ENCODE measurements at places on chromosomes 13 and 19. TPM values are rescaled to one million over a fixed set of nuclear protein-coding genes. Genes with fewer than 3 reads are reported as not detected.

- DNase-seq = no peak
Measured at GRCh38 chr19:42353341-42354015, 28.0 kb downstream of the MEGF8 start.

The ZNF723 gene
- total RNA-seq = not detected

DNA sequence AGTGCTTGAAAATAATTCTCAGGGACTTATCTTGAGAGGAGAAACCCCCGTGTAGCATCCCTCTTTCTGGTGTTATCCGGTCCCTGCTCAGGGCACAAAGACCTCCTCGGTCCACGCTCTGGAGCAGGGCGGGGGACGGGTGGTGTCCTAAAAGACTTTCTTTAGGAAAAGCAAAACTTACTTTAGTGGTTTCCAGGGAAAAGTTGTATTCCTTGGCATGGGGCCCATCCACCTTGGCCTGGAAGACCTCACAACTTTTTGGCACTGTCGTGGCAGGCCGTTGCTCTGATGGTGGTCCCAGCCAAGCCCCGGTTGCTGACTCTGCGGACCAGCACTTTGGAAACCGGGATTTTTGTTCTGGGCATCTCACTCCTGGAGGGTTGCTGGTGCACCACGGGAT, 2.7 kb downstream of the AMER2 start:
- no peak for DNase-seq

DNA sequence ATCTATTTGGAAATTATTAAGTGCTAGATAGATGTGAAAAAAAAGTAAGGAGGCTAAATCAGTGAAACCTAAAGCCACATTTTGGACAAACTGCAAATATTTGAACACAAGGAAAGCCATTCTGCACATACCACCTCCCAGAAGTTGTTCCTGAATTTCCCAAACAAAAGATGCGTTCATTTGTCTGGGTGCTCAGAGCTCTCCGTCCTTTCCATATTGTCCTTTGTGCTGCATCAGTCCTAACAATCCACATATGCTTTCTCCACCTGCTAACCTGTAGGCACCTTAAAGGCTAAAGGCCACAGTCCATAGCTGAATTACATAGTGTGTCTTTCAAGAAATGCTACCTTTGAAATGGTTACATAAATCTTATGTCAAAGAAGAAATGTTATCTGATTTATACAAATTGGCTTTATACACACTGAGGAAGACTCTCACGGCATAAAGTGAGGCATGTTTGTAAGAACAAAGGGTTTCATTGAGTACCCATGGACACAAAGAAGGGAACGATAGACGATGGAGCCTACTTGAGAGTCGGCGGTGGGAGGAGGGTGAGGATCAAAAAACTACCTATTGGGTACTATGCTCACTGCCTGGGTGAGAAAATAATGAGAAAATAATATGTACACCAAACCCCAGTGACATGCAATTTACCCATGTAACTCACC, 182.0 kb downstream of the RGCC start:
- DNase-seq = no peak

GRCh38 chr19:7408251-7408650, 59.5 kb downstream of the ARHGEF18 start:
- no peak for DNase-seq

DNA sequence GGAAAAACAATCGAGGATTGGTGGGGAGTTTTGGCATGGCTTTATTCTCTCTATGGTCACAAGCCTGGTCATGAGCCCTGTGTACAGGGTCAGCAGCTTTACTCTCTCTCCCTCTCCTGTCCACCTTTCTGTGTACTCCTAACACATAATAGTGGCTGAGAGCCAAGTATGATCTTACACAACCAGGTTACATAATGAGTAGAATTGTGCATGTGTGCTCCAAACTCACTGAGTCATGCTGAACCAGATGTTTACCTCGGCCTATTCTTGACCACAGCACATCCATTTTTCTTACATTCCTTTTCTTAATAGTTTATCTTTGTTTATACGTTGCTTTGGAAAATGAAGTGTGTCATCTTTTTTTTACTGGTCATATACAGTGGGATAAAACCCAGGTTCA, 53.1 kb downstream of the ZNF254 start:
- no peak for DNase-seq

- DNase-seq = no peak
Measured at GRCh38 chr13:56752636-56753035, 388.1 kb upstream of the PRR20A start.

The ZNF682 gene
- 6.0 TPM for total RNA-seq

DNA sequence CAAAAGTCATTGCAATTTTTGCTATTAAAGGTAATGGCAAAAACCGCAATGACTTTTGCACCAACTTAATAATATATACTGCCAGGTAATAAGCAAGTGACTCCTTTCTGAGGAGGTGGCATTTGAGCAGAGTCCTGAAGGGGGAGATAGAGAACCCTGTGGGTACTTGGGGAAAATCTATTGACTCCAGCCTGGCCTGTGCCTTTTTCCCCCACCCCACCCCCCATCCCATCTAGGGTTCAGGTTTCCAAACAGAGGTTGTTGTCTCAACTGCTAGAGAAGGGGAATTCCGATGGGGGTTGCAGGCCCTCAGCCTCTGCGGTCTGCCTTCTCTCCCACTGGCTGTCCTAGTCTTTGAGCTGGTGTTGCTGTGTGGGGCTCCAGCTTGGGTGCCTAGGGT, 11.5 kb downstream of the S1PR2 start:
- DNase-seq = no peak

The ZNF729 gene
- total RNA-seq = not detected

DNA sequence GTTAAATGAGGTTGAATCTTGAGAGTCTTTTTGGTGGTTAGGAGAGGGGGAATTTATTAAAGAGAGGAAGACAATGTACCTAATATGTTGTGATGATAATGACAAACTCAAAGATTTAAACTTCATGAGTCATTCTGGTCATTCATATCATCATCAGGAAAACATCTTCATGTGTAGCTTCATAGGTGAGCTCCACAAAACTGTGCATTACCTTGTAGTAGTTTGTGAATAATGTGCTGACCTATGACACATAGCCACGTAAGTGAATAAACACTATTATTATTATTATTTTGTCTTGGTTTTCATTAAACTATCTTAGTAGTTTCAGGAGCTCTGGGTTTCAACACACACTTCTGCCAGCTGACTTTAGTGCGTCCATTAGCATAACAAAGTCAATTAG, 997 bp upstream of the GPC6 start:
- DNase-seq = no peak

Data from mucosa of gallbladder (tissue), 1 donor.